Activated B cell treated with CpG ODN at 0.5 μM for 24 hours (primary cell): ENCODE measurements at places on chromosomes 5 and 9.
A peak's percentile ranks its signal among the peaks of the same experiment; 100 is the strongest.

DNA sequence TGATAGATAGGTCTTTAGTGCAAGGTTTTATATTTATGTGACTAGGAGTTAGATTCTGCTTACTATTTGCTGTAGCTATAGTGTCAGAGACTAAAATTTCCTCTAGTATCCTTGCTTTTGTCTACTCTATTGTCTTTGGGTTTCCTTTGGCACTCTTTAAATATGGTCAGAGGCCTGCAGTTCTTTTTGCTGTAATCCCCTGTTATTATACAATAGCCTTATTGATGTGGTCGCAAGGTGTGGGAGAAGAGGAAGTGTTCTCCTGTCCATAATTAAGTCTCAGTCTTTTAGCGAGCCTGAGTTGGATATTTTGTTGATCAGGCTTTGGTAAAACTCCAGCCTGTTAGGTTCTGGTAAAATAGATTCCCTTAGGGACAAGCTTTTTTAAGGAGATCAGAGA is 34.9 kb downstream of the LURAP1L start:
- DNase-seq: no peak

GRCh38 chr5:116343961-116344360 is 230.7 kb downstream of the SEMA6A start:
- DNase-seq: no peak

DNA sequence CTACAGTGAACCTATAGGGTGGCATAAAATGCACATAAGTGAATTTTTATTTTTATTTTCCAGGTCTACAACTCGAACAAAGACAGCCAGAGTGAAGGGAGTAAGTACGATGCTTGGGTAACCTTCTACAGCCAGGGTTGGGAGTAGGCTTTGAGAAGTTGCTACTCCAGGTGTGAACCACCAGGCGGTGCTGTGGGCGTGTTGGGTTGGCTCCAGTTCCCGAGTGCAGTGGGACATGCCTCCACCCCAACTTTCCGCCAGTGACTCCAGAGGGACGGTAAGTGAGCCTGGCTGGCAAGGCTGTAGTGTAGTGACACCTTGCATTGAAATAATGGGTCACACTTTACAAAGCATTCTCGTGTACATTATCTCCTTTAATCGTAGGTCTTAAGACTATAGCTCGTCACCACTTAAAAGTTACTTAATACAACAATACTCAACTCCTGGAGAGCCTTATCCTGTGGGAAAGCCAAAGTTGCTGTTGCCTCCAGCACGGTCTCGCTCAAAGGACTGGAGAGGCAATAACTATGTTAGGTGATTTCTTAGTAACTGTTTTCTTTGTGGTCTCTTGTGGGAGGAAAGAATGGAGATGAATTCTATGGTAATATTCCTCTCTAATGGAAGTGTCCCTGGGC is 244.0 kb downstream of the ARHGAP26 start:
- no peak for DNase-seq

DNA sequence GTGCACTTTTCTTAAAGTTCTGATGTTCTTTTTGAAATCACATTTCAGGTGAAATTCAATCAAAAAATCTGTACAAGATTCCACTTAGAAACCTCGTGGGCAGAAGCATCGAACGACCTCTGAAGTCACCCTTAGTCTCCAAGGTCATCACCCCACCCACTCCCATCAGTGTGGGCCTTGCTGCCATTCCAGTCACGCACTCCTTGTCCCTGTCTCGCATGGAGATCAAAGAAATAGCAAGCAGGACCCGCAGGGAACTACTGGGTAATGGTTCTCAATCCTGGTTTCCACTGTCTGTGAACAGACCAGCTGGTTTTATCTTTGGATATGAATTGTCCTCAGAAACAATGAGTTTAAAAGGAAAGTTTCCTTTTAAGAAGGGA is 8.1 kb upstream of the SLC2A8 start:
- DNase-seq: no peak

GRCh38 chr9:135080286-135081263 is 6.9 kb upstream of the OLFM1 start:
- no peak for DNase-seq

DNA sequence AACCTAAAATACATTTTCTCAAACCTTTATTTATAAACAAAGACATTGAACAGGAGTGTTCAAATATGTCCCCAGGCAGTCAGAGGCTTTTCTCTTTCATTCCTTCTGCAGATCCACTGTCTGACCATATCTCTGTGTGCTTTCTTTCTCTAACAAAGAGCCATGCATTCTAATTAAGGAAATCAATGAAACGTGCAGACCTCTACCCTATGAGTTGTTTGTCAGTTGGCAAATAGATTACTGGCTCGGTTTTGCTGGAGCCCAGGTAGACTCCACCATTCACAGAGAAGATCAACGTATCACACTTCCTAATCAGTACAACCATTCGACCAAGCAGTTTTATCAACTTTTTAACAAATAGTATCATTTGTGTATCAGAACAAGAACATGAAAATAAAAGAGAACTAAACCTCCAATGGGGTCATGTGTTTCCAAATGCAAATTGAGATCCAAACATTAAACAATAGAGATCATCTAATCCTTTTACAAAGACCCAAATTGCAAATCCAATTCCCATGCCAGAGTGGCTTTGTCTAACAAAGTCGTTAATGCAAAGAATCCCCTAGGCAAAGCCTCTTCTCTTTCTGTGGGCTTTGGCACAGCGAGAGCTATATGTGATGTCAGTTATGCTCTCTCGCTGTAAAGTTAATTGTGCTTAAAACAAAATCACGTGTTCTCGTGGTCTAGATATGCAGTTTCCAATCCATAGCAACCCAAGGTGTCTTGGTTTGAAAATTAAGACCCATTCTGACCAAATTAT is 16.8 kb downstream of the KLF4 start:
- no peak for DNase-seq

DNA sequence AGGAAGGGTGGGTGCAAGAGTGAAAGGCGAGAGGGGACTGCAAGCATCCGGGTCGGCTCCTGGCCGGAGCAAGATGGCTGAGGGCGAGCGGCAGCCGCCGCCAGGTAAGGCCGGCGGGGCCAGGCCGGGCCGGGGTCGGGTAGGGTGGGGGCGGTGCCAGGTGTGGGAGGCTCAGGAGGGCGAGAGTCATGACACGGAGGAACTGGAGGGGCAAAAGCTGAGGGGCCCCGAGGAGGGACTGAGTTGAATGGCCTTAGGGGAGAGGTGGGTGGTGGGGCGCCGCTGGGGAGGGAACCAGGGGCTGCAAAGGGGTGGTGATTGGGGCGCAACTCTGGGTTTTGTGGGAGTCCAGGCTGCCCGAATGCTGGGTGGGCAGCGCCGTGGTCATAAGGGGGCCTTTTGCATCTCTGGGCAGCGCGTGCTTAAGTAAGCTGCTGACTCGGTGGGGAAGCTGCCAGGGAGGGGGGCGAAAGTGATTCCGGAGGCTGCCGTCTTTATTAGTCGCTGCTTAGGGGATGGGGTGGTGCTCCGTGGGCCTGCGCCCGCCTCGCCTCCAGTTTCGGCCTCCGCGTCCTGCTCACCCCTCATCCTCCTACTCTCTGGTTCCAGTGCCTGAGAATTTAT is 425 bp downstream of the PTPA start:
- no peak for DNase-seq

GRCh38 chr5:106601620-106602019 is 1069.1 kb downstream of the EFNA5 start:
- DNase-seq: no peak

DNA sequence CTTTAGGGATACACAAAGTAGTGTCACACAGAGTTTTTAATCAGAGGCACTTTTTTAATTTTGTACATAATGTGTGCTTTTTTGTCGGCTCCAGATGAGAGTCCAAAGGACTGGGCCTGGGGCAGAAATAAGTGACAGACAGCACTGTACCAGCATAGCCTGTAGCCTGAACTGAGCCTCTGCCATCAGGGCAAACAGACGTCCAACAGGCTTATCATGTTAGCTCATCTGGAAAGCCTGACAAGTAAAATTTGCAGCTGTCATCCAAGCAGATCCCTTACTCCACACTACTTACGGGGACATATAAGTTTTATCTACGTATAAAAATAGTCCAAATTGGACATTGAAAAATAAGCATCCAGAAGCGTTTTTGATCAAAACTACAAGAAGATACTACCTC is 233.1 kb upstream of the GAS1 start:
- no peak for DNase-seq

DNA sequence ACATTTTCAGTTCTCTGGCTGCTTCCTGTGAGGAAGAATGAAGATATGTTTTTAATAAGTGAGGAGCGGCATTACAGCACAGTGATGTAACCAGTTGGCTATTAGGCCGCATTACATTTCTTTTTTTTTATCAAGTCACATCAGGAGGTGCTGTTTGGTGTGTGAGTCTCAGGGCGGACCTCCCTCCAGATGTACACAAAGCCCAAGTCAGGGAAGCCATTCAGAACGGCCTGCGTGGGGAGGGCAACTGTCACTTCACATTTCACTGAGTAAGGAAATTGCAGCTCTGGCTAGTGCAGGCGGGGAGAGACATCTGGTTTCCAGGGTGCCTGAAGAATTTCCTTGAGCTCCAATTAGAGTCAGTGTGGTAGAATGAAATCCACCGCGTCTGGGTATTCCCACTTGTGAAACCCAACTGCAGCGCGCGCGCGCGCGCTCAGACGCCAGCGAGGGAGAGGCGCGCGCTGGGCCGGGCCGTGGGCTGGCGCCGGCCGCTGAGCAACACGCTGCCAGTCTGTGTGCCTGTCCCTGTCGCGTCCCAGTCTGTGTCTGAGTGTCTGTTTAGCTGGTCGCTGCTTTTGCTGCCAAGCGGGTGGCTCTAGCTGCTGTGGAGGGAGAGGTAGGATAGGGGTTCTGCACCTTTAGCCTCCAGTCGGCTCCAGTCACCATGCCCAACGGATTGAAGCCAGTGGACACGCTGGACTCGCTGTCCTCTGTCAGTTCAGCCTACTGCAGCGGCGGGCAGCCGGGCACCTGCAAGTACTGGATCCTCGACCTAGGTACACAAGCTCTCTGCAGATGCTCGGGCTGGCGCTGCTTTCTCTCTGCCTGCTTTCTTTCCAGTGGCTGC is 140.8 kb upstream of the OTULINL start:
- DNase-seq: no peak

DNA sequence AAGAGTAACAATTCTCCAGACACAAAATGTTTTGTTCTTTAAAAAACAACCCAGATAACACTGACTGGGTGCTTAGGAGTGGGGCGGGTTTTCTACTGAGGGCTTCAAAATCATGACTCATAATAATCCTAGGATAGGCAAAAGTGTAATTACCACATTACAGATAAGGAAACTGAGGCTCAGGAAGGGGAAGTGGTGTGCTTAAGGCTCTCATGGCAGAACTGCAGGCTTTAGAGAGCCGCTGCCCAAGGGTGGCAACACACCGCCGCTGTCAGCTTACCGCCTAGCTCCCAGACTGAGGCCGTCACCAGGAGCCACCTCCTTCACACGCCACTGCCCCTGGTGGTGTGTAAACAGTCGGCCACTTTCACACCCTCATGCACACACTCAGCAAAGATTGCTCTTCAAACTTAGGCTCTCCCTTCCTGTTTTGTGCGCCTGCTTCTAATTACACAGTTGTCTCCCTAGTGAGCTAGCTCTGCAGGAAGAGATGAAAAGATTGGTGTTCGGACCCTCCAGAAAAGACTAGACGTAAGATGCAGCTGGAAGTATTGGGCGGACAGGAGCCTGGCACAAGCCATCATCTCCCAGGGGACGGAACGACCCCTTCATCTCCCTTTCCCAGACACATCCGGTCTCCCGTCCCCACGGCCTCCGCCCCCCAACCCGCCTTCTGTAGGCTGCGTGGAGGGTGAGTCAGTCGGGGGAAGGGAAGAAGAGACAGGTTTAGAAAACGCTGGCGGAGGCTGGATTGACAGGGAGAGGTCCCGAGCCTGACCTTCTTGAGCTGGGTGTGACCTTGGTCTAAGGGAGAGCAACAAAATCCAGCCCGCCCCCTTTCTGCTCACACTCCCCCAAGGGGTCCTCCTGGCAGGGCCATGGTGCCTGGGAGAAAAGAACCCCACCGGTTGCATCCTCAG is 162.7 kb downstream of the SYK start:
- DNase-seq: no peak

DNA sequence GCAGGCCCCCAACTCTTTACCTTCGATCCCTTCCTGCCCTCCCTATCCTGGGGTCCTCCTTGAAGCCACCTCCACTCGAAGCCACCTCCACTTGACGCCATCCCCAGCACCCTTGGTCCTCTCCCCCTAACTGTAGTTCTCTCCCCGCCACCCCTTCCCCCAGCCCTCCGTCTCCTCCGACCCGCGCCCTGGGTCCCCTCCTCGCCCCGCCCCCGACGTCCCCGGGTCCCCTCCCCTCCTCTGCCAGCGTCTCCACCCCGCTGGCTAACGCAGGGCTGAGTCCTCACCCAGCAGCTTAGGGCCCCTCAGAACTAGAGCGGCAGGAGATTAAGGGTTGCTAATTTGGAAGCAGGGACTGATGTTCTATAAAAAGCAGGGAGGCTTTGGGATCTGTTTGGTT is 30.6 kb upstream of the ANKRD33B start:
- DNase-seq: no peak

- DNase-seq: no peak
Observed at GRCh38 chr5:32413466-32414263, 30.9 kb downstream of the ZFR start.

GRCh38 chr9:7500521-7500920 is 299.1 kb downstream of the DMAC1 start:
- no peak for DNase-seq

DNA sequence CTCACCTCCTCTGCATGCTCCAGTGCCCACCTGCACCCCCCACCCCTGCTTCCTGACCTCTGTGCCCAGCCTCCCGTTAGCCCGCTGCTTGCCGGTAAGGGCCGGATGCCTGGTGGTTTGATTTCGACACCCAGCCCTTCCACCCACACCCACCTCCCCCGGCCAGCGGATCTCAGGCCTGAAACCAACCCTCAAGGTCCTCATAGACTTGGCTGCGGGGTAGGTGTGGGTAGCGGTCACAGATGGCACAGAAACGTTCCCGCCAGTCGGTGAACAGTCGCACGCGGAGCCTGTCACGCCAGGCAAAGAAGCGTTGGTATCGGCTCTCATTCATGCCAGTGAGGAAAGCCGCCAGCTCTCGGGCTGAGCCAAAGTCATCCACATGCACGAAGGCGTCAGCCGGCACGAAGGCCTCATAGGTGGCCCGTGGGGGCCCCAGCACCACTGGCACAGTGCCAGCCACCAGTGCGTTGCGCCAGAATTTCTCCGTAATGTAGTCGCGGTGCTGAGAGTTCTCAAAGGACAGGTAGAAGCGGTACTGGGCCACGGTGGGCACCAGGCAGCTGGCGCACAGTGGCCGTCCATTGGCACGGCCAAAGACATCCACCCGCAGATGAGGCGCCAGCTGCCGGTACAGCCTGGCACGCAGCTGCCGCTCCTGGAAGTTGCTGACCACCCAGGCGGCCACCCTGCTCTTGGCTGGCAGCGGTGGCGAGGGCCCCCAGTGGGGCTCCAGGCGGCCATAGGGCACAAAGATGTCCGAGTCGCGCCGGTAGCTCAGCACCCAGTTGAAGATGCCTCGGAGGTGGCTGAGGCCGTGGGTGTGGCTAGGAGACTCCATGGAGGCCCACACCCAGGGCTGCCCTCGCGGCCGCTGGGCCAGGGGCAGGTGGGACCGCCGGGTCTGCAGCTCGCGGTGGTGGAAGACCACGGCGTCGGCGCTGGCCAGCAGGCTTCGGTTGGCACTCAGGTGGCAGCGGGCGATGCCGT is 1.1 kb downstream of the FUT7 start:
- peak; percentile 52 for DNase-seq
